ENCODE measurements at places on chromosomes 11 and 22. TPM values are rescaled to one million over a fixed set of nuclear protein-coding genes. Genes with fewer than 3 reads are reported as not detected.
A peak's percentile ranks its signal among the peaks of the same experiment; 100 is the strongest.

GRCh38 chr11:134679592-134679991 is 267.6 kb upstream of the B3GAT1 start:
- no peaks in the 10 kb centered on the region for H3K36me3 ChIP-seq
- H3K27ac ChIP-seq: no peak overlapping the region
- no peaks in the 10 kb centered on the region for H3K27me3 ChIP-seq
- no peaks in the 10 kb centered on the region for H3K4me1 ChIP-seq
- DNase-seq: no peak
- H3K4me3 ChIP-seq: no peak overlapping the region

DNA sequence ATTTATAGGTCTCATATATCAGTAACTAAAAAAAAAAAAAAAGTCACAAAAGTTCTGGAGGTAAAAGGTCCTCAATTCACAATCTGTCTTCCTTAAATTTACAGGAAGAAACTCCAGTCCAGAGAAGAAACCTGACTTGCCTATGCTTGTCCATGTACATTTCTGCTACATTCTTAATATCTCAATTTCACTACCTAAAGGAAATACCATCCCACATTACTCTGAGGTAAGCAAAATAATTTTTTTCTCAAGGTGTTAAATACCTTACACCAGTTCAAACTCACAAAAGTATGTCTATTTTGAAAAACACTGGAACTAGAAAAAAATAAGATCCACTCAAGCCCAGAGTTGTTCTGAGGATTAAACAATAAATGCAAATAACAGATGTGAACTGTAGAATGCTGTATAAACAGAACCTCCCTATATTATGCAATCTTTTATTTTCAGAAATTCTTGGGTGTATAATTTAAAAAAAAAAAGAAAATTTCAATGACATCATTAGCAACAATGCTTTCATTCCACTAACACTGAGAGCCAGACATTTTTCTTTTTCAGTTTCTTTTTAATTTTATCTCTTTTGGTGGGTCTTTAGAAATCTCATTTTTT is 49.9 kb upstream of the GDPD4 start:
- no peaks in the 10 kb centered on the region for H3K27me3 ChIP-seq
- peaks cover 46% of the 10 kb centered on the region for H3K36me3 ChIP-seq
- no peak for DNase-seq
- H3K4me1 ChIP-seq: no peaks in the 10 kb centered on the region
- no peak overlapping the region for H3K27ac ChIP-seq

Gene OR4C46
- not detected for total RNA-seq

GRCh38 chr11:113286509-113287497 is 27.6 kb upstream of the TTC12 start:
- no peak overlapping the region for H3K27ac ChIP-seq
- H3K36me3 ChIP-seq: no peaks in the 10 kb centered on the region
- H3K4me1 ChIP-seq: no peaks in the 10 kb centered on the region
- H3K27me3 ChIP-seq: peaks cover 22% of the 10 kb centered on the region
- DNase-seq: no peak

Gene MYBPC3
- total RNA-seq: not detected

DNA sequence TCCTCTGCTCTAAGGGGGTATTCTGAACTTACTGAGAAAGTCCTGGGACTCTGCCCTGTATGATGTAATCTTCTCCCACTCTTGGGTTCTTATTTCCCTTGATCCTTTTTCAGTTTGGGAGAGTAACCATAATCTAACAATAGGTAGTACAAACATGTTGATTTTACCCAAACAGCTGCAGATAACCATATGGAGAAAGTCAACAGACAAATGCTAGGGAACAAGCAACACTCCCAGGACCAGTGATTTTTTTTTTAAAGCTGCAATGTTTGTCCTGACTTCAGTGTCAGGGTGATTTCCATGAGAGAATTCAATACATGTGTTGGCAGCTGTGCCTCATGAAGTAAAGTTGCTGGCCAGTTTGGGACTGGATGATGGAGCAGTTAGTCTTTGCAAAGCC is 156.5 kb downstream of the FCHSD2 start:
- H3K27ac ChIP-seq: no peak overlapping the region
- no peaks in the 10 kb centered on the region for H3K36me3 ChIP-seq
- no peak for DNase-seq
- H3K27me3 ChIP-seq: no peaks in the 10 kb centered on the region

Gene PANX3
- total RNA-seq: not detected

Gene SHISAL1
- total RNA-seq: 0.95 TPM

GRCh38 chr22:48101704-48102103 is 1339.3 kb downstream of the TBC1D22A start:
- H3K36me3 ChIP-seq: no peaks in the 10 kb centered on the region
- H3K27ac ChIP-seq: no peak overlapping the region
- H3K4me1 ChIP-seq: no peaks in the 10 kb centered on the region
- no peaks in the 10 kb centered on the region for H3K27me3 ChIP-seq

Gene SNX32
- 2.8 TPM for total RNA-seq

- H3K4me3 ChIP-seq: no peak overlapping the region
- no peaks in the 10 kb centered on the region for H3K27me3 ChIP-seq
- H3K36me3 ChIP-seq: no peaks in the 10 kb centered on the region
These were observed 122.3 kb downstream of the SPATA19 start for GRCh38 chr11:133723056-133723455.

Gene GGTLC2
- not detected for total RNA-seq

Gene IL17REL
- total RNA-seq: not detected

DNA sequence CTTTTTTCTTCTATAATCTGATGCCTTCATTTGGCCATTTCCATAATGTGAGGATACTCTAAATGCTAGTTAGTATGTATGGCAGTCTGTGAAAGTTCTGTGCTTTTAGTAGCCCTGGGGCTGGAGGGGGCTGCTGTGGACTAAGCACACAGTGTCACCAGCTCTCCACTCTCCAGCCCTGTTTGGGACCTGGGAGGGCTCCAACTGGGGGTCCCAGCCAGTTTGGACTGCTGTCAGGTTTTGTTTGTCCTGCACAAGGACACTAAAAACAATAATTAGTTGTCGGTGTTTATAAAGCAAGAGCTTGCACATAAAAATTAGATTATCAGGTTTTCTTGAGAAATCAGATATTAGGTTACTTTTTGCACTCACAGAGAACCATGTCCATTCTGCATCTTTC is 103.1 kb downstream of the LDLRAD3 start:
- peaks cover 24% of the 10 kb centered on the region for H3K4me1 ChIP-seq
- no peak overlapping the region for H3K4me3 ChIP-seq
- no peak overlapping the region for H3K27ac ChIP-seq
- no peak for DNase-seq
- no peaks in the 10 kb centered on the region for H3K27me3 ChIP-seq

- peaks cover 26% of the 10 kb centered on the region for H3K27me3 ChIP-seq
- H3K4me1 ChIP-seq: peaks cover 6% of the 10 kb centered on the region
- no peak overlapping the region for H3K27ac ChIP-seq
- no peak overlapping the region for H3K4me3 ChIP-seq
- H3K36me3 ChIP-seq: no peaks in the 10 kb centered on the region
These were observed 13.7 kb downstream of the POU2AF3 start for GRCh38 chr11:111312076-111312475.

DNA sequence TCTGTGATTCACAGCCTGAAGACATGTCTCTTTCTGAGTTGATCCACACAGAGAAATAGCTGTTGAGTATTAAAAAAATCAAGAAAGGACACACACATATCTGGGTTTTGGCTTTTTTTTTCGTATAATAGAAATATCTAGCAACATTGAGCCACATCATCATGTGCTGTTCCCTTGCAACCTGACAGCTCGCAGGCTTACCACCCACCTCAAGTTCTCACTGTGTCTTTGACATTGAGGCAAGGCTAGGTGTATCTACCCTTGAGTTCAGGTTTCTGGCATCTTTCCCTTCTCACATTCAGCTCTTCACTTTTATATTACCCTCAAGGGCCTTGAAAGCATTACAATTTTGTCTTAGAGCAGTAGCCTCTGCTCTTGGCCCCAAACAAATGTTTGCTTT is 490.3 kb upstream of the KIRREL3 start:
- no peaks in the 10 kb centered on the region for H3K36me3 ChIP-seq
- no peak for DNase-seq
- peak overlapping the region; percentile 55 for H3K4me3 ChIP-seq
- H3K4me1 ChIP-seq: no peaks in the 10 kb centered on the region

DNA sequence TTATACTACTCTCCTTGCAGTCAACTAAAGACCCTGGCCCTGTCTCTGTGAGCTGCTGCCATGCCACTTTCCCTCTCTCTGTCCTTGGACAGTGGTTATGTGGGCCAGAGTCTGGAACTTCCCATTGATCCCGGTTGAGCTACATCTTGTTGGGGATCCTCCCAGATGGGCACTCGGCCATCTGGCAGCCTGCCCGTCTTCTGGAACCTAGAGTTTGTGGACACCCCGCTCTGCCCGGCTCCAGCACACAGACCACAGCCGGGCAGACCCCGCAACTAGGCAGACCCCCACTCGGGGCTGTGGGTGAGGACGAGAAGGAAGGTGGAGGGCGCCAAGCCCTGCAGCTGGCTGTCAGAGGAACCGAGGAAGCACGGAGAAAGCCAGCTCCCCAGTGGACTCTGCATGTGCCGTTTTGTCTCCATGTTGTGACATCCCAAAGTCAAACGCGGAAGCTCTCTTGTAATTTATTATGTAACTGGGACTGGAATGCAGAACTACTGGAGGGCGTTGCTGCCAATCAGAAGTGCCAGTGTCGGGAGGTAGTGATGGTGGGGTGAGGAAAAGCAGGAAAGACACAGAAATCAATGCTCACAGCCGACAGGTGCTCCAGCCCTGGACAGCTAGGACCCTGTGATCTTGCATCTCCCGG is 207.7 kb downstream of the CEP164 start:
- H3K4me3 ChIP-seq: no peak overlapping the region
- no peak overlapping the region for H3K27ac ChIP-seq
- no peaks in the 10 kb centered on the region for H3K4me1 ChIP-seq
- no peak for DNase-seq
- H3K36me3 ChIP-seq: no peaks in the 10 kb centered on the region

DNA sequence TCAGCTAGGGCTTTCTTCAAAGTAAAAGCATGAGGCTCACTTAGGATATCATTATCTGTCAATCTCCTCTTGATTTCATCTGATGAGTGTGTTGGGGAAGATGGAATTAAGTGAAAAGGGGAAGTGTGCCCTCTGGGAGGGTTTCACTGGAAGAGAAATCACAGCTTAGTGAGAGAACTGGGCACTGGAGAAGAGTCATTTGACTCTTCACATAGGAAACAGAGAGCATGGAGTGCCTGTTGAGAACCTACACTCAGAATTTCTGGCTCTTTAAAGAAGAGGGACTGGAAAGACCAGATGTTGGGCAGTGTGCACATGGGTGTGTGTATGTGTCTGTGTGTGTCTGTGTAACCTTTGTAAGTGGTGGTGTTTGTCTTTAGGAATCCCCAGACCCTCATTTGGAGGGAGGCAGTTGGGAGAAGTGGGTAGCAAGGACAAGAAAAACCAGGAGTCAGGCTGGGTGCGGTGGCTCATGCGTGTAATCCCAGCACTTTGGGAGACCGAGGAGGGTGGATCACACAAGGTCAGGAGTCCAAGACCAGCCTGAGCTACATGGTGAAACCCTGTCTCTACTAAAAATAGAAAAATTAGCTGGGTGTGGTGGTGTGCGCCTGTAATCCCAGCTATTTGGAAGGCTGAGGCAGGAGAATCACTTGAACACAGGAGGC is 10.0 kb downstream of the STX3 start:
- no peak overlapping the region for H3K27ac ChIP-seq
- H3K27me3 ChIP-seq: no peaks in the 10 kb centered on the region
- H3K36me3 ChIP-seq: peaks cover 22% of the 10 kb centered on the region

GRCh38 chr22:31944700-31945442 is 536 bp downstream of the YWHAH start:
- peaks cover 30% of the 10 kb centered on the region for H3K36me3 ChIP-seq
- DNase-seq: peak; percentile 76
- H3K27ac ChIP-seq: peak overlapping the region; percentile 94
- no peaks in the 10 kb centered on the region for H3K27me3 ChIP-seq
- no peaks in the 10 kb centered on the region for H3K4me1 ChIP-seq

- H3K36me3 ChIP-seq: no peaks in the 10 kb centered on the region
- H3K4me3 ChIP-seq: peak overlapping the region; percentile 42
- H3K27me3 ChIP-seq: no peaks in the 10 kb centered on the region
- H3K4me1 ChIP-seq: peaks cover 5% of the 10 kb centered on the region
These were observed 86.6 kb downstream of the SHANK2 start for GRCh38 chr11:71165771-71166170.

- peaks cover 21% of the 10 kb centered on the region for H3K4me1 ChIP-seq
- no peak overlapping the region for H3K27ac ChIP-seq
- no peak overlapping the region for H3K4me3 ChIP-seq
- H3K36me3 ChIP-seq: no peaks in the 10 kb centered on the region
- no peaks in the 10 kb centered on the region for H3K27me3 ChIP-seq
These were observed 529.8 kb upstream of the CADM1 start for GRCh38 chr11:116033931-116034553.

Gene C11orf65
- 1.8 TPM for total RNA-seq

Gene MMP10
- 0.16 TPM for total RNA-seq

Gene PRR33
- not detected for total RNA-seq

Gene DCDC1
- total RNA-seq: 2.9 TPM

DNA sequence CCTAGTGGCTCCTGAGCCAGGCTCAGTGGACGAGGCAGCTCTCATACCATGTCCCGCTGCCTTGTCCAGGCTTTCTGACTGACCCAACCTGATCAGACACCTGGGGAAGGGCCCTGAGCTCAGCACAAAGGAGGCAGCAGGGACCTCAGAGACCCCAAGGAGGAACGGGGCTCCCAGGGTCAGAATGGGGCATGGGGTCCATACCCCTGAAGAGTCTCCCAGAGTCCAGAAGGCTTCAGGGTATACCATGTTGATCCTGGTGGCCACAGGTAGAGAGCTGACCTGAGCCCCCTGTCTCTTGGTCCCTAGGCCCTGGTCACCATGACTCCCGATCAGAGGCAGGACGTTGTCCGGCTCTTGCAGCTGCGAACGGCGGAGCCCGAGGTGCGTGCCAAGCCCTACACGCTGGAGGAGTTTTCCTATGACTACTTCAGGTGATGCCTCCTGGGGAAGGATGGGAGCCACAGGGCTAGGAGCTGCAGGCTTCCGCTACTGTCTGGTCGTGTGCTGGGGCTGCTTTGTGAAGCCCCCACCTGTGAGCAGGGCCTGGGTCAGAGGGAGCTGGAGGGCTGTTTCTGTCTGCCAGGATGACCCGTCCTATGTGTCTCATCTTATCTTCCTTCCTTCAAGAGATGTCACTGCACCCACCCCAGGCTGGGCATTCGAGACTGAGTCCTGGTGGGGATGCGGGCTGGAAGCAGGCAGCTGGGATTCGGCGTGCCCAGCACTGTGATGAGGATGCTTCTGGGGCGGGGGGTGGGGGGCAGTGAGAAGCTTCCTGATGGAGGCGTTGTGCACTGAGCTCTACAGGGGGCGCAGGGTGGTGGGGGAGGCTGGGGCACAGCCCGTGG is 74.2 kb downstream of the MYO7A start:
- no peaks in the 10 kb centered on the region for H3K27me3 ChIP-seq
- no peaks in the 10 kb centered on the region for H3K4me1 ChIP-seq
- H3K4me3 ChIP-seq: no peak overlapping the region

- peaks cover 16% of the 10 kb centered on the region for H3K36me3 ChIP-seq
- H3K4me3 ChIP-seq: no peak overlapping the region
- H3K4me1 ChIP-seq: no peaks in the 10 kb centered on the region
- H3K27ac ChIP-seq: no peak overlapping the region
- peak; percentile 30 for DNase-seq
- no peaks in the 10 kb centered on the region for H3K27me3 ChIP-seq
These were observed 16.8 kb downstream of the PPIL2 start for GRCh38 chr22:21682385-21683175.

Data from endodermal cell (in vitro differentiated cells).